Hematopoietic multipotent progenitor cell treated with erythropoietin and hydrocortisone succinate and interleukin-3 and kit ligand, for 17 days (in vitro differentiated cells): ENCODE measurements at places on chromosomes 7 and 10.

DNA sequence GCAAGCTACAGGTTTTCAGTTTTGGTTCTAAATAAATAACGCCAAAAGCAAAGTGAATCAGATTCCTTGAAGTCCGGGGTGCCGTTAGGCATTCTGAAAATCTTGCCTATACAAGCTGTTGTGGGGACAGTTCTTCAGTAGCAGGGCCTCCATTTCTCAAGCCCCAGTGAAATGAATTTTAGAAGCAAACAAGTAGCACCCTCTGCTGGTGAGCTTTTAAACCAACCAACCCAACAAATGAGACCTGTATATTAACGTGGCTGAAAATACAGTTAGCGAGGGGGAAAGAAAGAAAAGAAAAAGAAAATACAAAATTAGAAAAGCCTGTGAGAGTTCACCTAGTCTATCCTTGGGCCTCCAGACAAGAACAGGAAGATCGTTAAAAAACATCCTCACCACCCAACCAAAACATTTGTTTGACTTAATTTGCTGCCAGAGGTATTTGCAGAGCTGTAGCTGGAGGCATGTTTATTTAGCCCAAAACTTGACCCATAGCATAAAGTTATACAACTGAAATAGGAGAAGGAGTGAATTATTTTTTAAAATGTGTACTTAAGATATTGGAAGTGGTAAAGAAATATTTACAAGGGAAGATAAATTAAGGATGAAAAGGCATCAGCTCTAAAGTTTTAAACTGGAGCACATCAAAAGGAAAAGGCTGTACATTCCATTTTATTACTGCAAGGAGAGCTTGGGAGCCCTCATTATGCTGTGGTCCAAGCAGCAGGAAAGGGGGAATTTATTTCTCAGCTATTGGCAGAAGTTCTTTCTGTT lies 98.9 kb downstream of the DYNC1I1 start:
- DNase-seq, result no peak

DNA sequence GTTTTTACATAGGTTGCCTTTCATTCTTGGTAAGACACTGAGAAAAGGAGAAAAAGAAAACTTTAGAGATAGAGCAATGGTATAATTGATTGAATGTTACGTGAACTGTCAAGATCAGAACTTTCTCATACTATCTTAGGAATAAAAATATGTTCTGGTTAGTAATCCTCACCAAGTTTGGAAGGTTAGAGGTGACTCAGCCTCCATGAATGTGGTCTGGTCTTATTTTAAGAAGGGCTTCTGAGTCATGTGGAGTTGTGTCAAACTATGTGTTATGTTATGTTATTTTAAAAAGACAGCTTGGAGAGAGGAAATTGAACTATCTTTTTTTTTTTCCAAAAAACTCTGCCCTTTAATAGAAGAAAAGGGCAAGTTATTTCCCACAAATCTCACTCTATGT lies 458.6 kb upstream of the KLF6 start:
- no peak for DNase-seq

DNA sequence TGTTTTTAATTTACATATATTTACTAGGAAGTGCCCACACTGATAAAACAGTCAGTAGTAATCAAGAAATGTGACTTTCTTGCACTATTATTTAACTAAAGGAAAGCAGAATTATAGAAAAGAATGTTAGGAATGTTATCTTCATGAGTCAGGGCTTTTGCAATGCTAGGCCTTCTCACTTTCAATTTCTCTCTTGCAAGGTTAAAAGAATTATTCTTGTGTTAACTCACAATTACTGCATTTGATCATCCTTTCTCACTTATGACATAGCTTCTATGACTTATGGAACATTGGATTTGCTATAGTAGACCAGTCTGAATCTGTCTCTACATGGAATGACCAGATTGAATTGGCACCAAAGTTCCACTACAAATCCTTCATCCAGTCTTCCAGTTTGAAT lies 192.4 kb downstream of the SDK1 start:
- no peak for DNase-seq

DNA sequence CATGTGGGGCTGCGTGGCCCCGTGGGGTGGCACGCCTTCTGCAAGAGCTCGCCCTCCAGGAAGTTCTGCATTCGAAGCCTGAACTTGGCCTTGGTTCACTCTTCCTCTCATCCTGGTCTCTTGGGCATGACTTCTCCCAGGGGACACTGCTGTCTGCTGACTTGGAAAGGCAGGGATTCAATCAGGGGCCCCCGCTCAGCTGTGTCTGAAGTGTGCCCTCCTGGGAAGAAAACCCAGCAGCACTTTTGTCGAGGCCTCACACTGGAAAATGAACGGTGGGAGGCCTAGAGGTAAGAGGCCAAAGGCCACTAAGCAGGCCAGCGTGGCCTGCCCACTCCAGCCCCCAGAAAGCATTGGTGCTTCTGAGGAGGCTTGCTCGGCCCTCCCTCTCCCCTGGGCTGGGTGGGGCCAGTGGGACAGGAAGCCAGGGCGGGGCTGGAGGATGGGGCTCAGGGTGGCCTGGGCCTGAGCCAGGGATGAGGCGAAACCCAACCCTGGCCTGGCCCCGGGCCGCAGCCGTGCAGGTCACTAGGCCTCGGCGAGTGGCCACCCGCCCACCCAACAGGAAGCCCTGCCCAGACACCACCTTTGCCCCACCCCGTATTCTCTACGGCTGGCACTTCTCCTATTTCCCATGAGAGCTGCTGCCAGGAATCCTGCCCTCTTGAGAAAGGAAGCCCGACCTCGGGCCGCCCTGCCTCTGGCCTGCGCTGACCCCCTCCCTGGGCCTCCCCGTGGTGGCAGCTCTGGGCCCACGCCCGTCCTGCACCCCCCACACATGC lies 81.1 kb downstream of the ZMIZ1 start:
- DNase-seq, result peak; percentile 30

DNA sequence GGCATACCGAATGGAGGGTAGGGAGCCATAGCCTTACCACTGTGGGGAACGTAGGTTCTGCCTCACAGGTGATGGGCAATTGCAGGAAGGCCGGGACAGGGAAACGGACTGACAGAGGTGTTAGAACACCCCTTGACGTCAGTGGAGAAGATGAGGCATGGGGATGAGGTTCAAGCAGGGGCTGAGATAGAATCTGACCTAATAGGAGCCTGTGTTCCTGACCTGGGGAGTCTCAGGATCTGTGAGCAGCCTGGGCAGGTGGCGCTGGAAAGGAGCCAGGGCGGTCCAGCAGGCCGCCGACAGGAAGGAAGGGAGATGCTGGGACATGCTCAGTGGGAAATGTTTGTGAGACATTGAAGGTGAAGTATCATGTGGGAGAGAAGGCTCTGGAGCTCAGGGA lies 109.4 kb downstream of the WDFY4 start:
- DNase-seq, result no peak

DNA sequence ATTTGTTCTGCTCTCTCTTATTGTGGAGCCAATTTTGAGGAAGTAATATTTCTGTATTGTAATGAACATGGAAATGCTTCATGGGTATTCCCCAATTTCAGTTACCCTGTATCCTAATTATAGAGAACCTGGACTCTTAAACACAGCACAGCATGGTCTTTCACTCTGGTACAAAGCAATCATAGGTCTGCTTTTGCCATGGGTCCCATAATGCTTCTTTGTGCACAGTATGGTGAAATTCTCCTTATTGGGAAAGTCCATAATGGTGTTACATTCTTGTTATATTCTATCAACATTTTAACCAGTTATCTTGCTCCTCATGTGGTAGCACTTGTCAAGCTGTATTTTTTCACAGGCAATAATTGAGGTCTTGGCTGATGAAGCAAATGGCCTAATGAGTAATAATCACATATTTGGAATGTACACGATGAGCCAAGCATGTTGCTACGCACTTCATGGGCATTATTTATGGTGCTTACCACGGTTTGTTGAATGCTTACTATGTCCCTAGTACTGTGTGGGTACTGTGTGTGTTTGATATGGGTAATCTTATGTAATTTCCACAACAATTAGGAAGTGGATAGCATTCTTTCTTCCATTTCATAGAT lies 42.9 kb downstream of the PRKG1 start:
- DNase-seq, result no peak

- DNase-seq, result peak; percentile 26
Observed at GRCh38 chr10:15725603-15726002, 5.9 kb upstream of the ITGA8 start.

- DNase-seq, result no peak
Observed at GRCh38 chr7:37356911-37357636, 91.6 kb downstream of the ELMO1 start.

GRCh38 chr7:48109848-48110663 lies 21.0 kb downstream of the UPP1 start:
- peak; percentile 68 for DNase-seq

DNA sequence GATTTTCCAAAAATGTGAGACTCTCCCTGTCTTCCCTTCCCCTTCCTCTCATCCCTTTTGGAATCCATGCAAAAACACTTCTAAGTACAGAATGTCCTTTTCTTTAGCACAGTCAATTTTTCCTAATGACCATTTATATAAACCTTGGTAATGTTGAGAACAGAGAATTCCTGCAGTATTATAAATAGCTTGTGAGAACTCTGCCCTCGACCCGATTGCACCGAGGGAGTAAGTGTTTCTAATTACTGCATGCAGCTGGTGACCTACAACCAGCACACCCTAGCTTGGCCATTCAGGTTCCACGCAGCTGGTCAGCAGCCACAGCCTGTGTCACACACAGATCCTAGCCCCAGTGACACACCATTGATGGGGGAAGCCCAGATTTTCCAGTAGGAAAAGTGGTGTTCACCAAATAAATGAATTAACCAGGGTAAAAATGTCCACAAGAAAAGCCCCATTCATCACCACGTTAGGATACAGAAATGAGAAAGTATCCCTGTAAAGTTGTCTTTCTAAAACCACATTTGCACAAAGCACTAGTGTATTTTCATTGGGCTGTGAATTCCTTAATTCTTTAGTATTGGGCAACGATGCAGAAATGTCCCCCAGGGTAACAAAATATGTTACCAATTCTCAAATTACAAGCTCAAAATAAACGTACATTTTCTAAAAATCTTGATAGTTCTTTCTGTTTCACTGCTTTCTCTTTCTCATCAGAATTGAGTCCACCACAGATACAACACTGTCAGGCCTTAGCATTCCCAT lies 499.0 kb upstream of the KLF6 start:
- DNase-seq, result no peak

DNA sequence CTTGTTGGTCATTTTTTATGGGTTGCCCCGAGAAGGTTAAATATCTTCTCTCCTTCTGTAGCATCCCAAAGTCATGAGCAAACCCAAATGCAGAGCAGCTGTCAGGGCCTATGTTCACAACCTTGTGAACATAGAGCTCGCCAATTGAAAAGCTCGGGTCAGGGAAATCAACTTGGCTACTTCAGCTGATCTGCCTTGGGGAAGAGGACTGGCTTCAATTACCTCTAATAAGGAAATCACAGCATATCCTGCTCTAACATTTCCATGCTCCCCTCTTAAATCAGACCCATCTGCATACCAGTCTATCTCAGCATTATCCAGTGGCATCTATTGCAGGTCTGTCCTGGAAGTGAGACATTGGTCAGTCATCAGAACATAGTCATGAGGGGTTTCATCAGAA lies 105.6 kb downstream of the ANKRD26 start:
- DNase-seq, result no peak

DNA sequence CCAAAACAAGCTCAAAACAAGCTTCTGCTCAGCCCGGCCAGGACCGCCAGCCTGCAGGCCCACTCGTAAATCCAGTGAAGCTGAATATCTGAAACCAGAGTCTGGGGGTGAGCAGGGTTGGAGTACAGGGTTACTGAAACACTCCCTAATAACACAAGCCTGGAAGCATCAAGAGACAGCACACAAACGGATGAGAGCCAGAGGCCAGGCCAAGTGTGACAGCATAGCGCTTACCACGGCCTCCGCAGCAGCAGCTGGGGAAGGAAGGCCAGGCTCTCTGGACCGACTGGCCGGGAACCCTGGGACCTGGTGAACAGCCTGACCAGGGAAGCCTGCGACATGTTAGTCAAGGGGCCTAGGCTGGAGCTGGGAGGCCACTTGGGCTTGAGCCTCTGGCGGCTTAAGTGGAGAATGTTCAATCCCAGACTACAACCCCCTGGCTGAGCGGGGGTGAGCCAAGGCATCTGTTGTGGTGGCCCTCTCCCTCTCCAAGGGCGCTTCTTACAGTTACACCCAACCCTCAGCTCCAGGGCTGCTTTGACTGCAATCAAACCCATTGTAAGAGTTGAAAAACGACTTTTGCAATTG lies 21.7 kb upstream of the RNF32 start:
- no peak for DNase-seq

- no peak for DNase-seq
Observed at GRCh38 chr7:120280743-120281142, 7.8 kb downstream of the KCND2 start.

DNA sequence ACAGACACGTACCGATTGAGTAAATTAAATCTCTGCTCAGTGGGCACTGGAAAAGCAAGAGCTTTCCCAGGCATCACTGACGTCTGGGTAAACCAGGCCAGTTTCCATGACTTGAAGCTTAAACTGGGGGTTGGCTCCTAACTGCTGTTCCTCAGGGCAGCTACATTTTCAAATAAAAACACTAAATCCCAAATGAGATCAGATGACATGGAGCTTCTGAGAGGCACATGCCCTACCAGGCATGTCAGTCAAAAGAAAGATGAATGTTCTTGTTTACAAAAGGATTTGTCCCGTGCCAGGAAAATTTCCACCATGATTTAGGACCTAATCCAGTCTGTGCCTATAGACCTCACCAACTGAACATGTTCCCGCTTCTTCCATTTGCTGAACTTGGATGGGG lies 220.2 kb downstream of the KCNMA1 start:
- DNase-seq, result no peak

GRCh38 chr10:24343686-24344085 lies 134.7 kb downstream of the KIAA1217 start:
- no peak for DNase-seq

DNA sequence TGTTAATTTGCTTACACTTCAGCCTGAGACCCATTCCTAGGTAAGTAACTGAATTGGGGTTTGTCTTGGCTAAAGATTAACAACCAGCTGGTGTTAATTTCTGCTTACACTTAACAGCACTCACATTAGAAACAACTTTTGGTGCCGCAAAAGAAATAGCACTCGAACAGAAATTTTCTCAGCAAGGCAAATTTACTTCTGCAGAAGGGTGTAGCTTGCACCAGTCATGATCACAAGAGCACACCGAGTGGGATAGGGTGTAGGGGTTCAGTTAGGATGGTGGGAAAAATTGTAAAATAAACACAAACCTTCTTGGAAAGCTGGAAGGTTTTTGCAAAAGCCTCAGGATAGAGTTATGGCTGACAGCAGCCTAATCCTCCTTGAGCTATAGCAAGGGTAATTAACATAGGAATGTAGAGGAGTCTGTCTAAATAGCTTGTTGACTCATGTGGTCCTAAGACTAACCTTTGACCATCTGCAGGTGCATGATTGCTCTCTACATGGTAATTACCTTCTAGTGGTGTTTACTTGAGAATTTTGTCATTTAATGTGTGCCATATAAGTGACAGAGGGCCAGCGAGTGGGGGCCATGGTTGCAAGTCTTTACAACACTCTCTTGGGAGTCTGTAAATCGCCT lies 67.8 kb upstream of the CDK13 start:
- no peak for DNase-seq

- no peak for DNase-seq
Observed at GRCh38 chr7:55534262-55534915, 37.9 kb downstream of the VOPP1 start.

GRCh38 chr10:118511711-118512110 lies 83.7 kb downstream of the PRLHR start:
- no peak for DNase-seq
